Lung microvascular endothelial cell (primary cell): ENCODE measurements at places on chromosomes 16 and 17. TPM values are rescaled to one million over a fixed set of nuclear protein-coding genes. Genes with fewer than 3 reads are reported as not detected.

DNA sequence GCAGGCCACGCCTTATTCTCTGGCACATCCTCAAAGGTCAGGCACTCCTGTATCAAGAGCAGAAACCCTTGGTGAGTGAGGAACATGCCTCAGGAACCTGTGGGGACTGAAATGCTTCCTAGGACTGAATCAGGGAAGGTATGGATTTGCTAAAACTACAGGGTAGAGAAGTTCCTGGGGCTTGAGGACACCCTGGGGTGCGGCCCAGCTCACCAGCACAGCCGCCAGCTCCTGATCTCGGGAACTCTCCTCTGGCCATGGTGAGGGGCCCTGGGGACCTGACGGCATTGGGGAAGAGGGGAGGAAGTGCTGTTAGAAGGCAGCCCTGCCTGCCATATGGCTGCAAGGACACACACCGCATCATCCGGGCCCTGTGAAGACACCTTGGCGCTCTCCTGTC is 7.5 kb downstream of the ZSCAN10 start:
- no peak for DNase-seq

The SYNGR3 gene
- 0.40 and 2.0 TPM in 2 replicates for total RNA-seq

GRCh38 chr17:45221081-45222013 is at the start of gene FMNL1:
TSS of gene FMNL1 (plus strand) at chr17:45221885. CDS start at chr17:45222125, 240 bp downstream.
- peak; percentile 22 for DNase-seq

GRCh38 chr17:9150446-9151090 is 129.3 kb downstream of the NTN1 start:
- DNase-seq, result no peak

GRCh38 chr16:67236563-67237395 is 9.8 kb downstream of the TMEM208 start:
- DNase-seq, result peak; percentile 72

DNA sequence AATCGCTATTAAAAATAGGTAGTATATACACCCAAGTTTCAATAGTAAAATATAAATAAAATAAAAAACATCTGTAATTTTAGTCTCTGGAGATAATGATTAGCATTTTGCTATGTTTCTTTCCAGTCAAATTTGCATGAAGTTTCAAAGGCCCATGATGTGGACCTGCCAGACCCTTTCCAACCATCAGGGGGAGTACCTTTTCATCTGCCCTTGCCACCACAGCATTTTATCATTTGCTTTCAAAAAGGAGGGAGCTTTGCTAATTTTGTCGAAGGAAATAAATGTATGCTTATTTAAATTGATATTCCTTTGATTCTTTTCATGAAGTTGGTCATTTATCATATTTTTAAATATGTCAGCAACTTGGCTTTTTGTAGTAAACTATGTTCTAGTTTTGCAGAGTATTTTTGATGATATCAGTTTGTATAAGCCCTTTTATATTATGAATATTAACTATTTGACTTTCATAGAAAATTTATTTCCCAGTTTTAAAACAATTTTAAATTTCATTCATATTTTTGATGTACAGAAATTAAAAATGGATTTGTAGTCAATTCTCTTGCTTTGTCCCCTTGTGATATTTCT is 115.2 kb upstream of the NETO2 start:
- DNase-seq, result peak; percentile 55

The HSD3B7 gene
- 13.3 and 26.0 TPM in 2 replicates for total RNA-seq

DNA sequence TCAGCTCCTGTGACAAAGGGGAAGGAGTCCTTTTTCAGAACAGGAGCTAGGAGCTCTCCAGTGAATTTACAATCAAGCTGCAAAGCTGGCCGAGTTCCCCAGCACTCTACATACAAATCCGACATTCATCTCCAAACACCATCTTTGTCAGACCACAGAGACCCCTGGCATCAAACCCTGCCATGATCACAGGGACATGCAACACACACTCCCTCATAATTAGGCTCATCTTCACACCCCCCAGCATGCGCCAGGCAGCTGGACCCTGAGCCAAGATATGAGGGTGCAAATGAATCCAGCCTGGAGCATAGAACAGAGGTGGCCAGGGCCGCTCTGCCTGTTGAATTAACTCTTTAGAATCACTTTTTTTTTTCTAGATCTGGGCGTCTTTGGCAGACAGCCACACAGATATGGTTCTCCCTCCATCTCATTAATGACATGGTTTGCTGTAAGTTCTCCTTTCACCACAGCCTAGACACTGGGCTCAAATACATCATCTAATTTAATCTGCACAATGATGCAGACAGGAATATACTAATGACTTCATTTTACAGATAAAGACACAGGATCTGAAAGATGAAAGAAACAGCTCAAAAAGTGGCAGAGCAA is 366.3 kb downstream of the NPIPA8 start:
- no peak for DNase-seq

The HAGH gene
- 58.2 and 71.8 TPM in 2 replicates for total RNA-seq

- DNase-seq, result no peak
These were observed 17.6 kb upstream of the ITGAM start for GRCh38 chr16:31242206-31242605.

- no peak for DNase-seq
These were observed 722.0 kb downstream of the MAF start for GRCh38 chr16:78878570-78878969.

GRCh38 chr16:78212674-78213073 is 113.2 kb downstream of the WWOX start:
- DNase-seq, result no peak

- no peak for DNase-seq
These were observed 2.6 kb upstream of the ABCC3 start for GRCh38 chr17:50631908-50632571.

- no peak for DNase-seq
These were observed 108.8 kb downstream of the ELAC2 start for GRCh38 chr17:12909046-12909445.

- no peak for DNase-seq
These were observed 664.6 kb upstream of the CA10 start for GRCh38 chr17:52823155-52823554.

DNA sequence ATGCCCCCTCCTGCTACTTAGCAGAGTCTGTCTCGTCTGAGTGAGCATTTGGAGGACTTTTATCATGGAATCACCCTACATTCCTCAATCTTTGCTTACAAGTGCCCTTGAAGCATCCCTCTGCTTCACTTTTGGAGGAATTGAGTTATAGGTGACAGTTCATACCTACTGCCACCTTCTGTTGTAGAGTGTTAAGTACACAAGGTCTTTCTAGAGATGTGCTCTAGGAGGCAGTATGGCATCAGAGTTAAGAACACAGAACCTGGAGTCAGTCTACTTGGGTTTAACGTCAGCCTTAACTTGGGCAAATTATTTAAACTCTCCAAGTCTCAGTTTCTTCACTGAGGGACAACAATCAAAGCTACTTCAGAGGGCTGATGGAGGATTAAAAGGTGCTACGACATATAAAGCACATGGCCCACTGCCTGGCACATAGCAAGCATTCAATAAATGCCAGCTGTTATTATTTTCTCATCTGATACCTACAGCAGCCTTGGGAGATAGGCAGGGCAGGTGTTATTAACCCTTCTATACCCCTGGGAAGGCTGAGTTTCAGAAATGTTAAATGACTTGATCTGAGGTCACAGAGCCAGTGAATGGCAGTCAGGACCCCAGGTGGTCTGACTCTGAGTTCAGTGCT is 62.2 kb downstream of the UTP18 start:
- DNase-seq, result peak; percentile 26

DNA sequence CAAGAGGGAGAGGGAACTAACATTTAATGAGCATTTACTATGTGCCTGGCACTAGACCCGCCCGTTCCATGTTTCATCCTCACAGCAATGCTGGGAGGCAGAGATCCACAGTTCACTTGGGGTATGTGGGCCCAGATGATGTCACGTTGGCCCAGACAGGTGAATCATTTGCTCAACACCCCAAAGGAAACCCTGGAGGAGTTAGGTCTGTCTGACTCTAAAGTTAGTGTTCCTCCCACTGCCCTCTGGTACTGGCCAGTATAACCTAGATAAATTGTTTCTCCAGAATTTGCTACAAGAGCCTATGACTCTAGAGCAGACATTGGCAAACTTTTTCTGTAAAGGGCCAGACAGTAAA is 164.6 kb downstream of the VPS53 start:
- no peak for DNase-seq

The CRHR1 gene
- not detected in 2 replicates for total RNA-seq

DNA sequence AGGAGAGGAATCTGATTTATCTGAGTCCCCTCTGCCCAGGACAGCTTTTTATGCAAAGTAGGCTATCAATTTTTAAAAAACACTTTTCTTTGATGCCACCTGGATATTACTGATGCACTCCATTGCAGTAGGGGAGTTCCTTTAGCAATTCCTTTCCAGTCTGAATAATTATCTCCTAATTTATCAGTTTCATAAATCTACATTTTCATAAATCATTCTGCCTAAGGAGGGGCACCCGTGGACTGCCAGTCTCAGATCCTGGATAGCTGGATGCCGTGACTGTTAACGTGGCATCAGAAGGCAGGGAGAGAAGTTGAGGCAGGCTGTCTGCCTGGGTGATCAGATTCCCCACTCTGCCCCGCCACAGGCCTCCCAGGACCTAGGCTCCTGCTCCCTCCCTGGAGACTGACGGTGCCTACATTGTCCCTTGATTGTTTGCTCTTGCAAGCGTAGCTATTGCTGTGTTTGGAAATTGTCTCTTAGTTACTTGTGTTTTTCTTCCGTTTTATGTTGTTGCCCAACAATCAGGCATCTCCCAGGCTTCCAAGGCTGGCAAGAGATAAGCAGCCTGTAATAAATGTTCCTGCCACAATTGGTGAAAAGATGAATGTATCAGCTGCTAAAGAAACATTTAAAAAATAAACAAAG is 75.2 kb downstream of the KATNIP start:
- DNase-seq, result peak; percentile 86

DNA sequence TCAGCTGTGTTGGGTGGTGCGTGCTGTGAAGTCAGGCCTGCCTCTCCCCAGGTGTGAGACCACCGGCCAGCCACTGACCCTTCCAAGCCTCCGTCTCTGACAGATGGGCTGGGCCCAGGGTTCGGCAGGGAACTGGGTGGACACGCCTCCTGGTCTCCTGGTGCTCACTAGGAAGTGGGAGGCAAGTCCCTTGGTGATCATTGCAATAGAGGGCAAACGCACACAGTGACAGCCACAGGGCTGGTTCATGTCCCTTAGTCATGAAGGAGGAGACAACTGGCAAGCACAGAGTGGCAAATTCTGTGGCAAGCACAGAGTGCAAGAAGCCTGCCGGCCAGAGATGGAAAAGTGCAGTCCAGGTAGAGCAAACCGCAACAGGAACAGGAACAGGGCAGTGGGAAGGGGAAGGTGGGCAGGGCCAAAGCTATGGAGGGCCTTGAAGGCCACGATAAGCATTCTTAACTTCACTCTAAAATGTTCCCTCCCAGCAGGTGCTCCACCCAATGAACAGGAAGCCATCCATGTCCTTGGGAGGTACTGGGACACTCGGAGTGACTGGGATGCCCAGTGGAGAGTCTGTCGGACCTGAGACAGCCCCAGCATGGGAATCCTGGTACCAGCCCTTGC is 21.9 kb downstream of the USP7 start:
- DNase-seq, result no peak

The TBC1D3G gene
- not detected in 2 replicates for total RNA-seq

- DNase-seq, result no peak
These were observed 35.8 kb upstream of the ADGRG1 start for GRCh38 chr16:57592591-57593003.

DNA sequence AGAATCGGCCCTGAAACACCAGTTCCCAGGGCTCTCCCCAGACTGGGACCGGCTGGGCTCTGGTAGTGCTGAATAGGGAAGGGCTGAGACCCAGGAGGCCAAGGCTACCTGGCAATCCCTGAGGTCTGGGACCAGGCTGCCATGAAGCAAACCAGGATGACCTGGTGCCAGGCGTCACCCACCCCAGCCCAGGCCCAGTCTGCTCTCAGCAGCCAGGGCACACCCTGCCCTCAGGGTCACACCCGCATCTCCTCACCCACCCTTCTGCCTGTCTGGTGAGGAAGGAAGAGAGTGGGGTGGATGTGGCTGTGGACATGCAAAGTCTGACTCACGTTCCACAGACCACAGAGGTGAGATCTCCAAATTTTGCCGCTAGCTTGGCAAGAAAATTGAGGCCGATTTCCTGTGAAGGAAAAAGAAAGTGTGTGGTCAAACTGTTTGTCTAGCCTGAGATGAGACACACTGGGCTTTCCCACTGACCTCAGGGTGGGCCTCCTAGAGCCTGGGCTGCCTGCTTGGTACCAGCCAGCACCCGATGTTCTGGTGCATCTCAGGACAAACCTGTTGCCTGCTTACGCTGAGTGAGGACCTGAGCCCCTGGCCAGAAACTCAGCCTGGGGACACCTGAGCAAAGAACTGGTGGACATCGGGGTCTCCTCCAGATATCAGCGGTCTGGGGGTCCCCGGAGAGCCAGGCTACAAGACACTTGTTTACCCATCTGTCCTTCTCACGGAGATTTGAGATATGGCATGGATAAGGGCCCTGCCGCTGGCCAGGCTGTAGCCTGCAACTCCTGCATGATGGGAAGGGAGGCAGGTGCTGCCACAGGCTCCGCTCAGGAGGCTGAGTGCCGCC is 6.3 kb upstream of the RAB37 start:
- DNase-seq, result no peak

GRCh38 chr16:51812945-51813344 is 661.9 kb upstream of the SALL1 start:
- DNase-seq, result no peak

The FOXL1 gene
- 0.60 and 1.1 TPM in 2 replicates for total RNA-seq

The WWOX gene
- 7.2 and 8.7 TPM in 2 replicates for total RNA-seq

- DNase-seq, result no peak
These were observed 45.6 kb downstream of the KNOP1 start for GRCh38 chr16:19672378-19672777.

DNA sequence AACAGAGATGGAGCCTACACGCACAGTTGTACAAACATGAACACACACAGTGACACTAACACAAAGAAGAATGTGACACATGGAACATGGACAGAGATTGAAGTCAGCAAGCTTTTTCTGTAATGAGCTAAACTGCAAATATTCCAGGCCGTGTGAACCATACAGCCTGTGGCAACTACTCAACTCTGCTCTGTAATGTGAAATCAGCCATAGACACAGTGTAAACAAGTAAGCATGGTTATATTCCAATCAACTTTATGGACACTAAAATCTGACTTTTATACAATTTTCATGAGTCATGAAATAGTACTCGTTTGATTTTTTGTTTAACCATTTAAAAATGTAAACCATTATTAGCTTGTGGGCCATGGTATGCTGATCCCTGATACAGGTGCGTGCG is 120.2 kb downstream of the SMG6 start:
- DNase-seq, result no peak

- DNase-seq, result no peak
These were observed 688.2 kb upstream of the KIF2B start for GRCh38 chr17:53134548-53134947.

- DNase-seq, result no peak
These were observed 55.3 kb downstream of the CCDC57 start for GRCh38 chr17:82157046-82158035.
